IPS DF 19.7 (cell line): ENCODE measurements at places on chromosomes 16 and 17.

- no peak for DNase-seq
Measured at GRCh38 chr16:87034317-87034716, 282.9 kb downstream of the C16orf95 start.

GRCh38 chr17:18848501-18848900, 9.4 kb upstream of the PRPSAP2 start:
- DNase-seq, result no peak

DNA sequence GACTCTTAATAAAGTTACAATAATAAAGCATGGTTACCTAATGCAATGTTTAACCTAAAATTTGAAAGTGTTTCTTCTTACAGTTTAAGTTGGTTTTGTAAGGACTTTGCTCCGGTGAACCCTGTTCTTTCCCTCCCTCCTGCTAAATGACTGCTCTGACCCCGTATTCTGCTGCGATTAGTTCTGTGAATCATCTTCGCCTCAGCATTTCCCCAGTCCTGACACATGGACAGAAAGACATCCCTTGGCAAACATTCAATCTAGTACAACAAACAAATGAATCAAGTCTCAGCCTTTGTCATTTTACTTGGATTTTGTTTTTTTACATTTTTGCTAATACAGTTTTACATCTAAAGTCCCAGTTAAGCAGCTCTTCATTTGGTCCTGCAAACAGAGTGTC, 15.4 kb downstream of the KCNJ2 start:
- no peak for DNase-seq

GRCh38 chr17:59439262-59439661, 107.8 kb downstream of the YPEL2 start:
- DNase-seq, result no peak

- DNase-seq, result peak; percentile 20
Measured at GRCh38 chr16:28845293-28845692, 855 bp downstream of the TUFM start.
